Activated gamma-delta T cell treated with anti-CD3 and anti-CD28 coated beads, Interleukin-2, amount 50 U/mL, for 16 hours (primary cell): ENCODE measurements at places on chromosomes 3 and 15.

GRCh38 chr15:42493679-42494078, 1.8 kb upstream of the SNAP23 start:
- no peak for DNase-seq

- DNase-seq, result peak; percentile 20
These were observed 619 bp downstream of the TTBK2 start for GRCh38 chr15:42919799-42920518.

GRCh38 chr3:126338790-126339288, 18.4 kb downstream of the KLF15 start:
- DNase-seq, result no peak

- no peak for DNase-seq
These were observed 242.0 kb downstream of the SHQ1 start for GRCh38 chr3:72606005-72606800.

DNA sequence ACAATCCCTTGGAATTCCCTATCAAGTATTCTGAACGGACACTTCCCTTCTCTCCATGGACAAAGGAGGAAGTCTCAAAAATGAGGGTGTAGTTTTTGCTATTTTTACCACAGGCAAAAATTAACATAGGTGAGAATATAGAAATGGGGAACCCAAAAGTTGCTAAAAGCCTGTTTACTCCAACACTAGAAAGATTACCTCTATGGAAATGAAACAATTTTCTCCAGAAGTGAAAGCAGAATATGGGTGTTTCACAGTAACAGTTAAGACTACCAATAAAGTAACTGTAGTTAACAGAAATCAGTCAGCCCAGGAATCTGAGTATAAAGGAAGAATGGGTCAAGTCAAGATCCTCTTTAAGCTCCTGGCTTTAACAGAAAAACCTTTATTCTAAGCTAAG, 9.3 kb downstream of the TRA2B start:
- DNase-seq, result no peak

- DNase-seq, result no peak
These were observed 52.2 kb upstream of the ACTL6A start for GRCh38 chr3:179510496-179510895.

GRCh38 chr15:42549032-42549491, 424 bp downstream of the HAUS2 start:
- no peak for DNase-seq
